ENCODE measurements at places on chromosomes 5 and 9.

GRCh38 chr9:86096386-86096785, 3.0 kb downstream of the GOLM1 start:
- DNase-seq, result no peak

GRCh38 chr5:84724181-84724580, 339.5 kb upstream of the EDIL3 start:
- no peak for DNase-seq

- DNase-seq, result no peak
Observed at GRCh38 chr5:69029292-69029691, 64.5 kb upstream of the SLC30A5 start.

DNA sequence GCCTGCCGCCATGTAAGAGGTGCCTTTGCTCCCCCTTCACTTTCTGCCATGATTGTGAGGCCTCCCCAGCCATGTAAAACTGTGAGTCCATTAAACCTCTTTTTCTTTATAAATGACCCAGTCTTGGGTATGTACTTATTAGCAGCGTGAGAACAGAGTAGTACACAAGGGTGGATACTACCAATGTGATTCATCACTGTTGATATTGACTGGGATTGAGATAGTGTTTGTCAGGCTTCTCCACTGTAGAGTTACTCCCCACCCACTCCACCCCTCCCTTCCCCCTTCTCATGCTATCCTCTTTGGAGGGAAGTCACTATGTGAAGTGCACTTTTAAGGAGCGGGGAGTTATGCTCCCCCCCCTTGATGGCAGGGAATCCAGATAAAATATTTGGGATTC, 11.4 kb upstream of the CRHBP start:
- DNase-seq, result no peak

DNA sequence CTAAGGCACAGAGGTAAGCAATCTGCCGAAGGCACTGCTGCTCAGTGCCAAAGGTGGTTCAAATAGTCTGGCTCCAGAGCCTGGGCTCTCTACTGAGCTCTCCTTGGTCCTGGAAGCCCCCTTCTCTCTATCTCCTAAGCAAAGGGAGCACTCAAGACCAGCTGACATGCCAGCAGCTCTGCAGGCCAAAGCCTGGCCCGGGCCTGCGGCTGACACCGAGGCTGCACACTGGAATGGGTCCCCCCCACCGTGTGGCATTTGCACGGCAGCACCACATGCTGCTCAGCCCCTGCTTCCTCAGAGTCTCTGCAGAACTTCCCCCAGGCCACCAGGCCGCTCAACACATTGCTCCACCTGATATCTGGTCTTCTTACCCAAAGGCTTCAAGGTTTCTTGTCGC, 57.8 kb upstream of the GOLPH3 start:
- DNase-seq, result no peak

DNA sequence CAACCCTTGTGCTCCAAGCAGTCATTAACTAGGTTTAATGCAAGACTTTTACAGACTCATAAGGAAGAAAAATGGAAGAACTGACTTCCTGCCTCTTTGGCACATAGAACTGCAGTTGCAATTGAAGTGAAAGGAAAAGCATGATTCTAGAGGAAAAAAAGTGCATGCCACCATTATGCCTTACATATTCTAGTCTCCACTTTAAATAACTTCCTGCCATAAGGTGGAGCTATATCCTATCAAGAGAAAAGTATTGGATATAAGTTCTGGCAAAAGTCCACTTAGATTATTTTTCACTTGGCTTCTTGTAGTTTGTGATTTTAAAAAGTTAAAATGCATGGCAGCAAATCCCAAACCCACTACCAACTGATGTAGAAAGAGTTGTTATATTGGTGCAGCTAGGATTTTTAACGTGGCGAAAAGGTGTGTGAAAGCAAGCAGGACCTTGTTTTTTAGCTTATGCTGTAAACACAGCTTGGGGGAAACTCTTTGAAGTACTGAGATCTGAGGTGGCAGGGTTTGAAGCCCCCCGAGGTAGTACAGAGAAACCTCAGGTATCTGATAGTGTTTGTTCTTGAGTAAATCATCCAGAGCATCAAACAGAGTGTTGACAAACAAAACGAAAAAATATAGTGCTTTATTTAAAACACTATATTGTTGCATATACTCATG, 117.9 kb downstream of the ANXA1 start:
- DNase-seq, result no peak

- no peak for DNase-seq
Observed at GRCh38 chr5:36896476-36896875, 19.9 kb downstream of the NIPBL start.

DNA sequence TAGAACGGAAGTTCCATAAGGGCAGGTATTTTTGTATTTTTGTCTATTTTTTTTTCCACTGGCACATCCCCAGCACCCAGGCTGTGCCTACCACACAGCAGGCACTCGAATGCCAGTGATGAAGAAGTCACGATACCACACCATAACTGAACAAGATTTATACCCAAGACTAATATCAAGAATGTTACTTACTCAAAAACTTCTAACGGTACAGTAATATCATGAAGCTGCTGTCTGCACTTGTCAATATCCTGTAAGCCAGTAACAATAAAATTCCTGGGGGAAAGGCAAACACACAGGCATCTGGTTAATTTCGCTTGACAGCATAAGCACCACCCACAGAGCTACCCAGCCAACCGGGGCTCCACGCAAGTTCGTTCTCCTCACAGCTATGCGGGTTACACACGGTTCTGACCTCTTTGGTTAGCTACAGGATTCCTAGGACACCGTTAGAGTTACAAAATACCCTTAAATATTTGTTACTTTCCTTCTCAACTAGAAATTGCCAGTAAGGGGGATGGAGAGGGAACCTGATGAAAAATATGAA, 1.3 kb downstream of the MED10 start:
- no peak for DNase-seq

- no peak for DNase-seq
Observed at GRCh38 chr9:112863746-112864145, 26.9 kb downstream of the SLC46A2 start.

DNA sequence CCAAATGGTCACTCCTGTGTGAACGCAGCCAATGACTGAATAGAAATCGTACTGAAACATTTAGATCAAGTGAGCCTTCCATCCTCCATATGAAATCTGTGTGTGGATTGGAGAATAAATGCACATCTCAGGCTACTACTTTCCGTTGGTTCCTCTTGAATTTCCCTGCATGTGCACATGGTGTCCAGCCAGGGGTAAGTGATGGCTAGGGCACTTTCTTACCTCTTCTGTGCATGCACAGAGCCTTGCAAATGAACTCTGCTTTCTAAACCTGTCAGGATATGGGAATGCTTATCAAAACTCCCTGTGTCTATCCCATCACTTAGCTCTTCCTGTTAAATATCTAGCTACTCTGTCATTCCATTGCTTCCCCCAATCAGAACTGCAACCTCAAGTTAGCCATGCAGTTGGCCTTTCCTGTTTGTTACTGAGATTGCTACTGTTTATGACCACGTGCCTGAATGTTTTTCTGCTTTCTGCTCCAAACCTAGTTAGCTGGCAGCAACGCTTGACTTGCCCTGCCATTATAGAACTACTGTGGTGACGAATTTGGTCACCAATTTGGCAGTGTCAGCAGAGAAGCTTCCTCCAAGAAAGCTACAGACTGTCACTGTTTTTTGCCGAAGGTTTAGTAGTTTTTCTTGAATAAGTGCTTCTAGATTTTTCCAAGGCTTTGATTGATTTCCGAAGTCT, 661.6 kb downstream of the LRRC70 start:
- no peak for DNase-seq

DNA sequence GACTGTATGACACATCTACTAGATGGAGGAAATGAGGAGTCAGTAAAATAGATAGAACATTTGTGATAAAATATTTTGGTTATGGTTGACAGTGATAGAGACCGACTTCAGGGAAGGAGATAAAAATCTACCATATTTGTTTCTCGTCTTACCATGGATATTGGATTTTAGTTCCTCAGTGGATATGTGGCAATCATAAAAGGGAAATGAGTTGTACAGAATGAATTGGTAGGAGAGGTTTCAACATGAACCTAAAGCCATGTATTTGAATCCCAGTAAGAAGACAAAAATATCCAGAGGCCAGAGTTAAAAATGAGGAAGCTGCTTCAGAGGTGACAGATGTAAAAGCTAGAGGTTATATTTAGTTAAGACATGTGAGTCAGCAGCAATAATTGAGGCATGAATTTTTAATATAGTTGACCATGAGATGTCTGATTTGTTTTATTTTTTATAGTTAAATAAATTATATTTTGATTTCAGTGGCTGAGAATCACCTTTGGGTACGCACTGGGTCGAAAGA, 480.4 kb upstream of the TUSC1 start:
- DNase-seq, result no peak
